ENCODE measurements at places on chromosomes 2 and 18. TPM values are rescaled to one million over a fixed set of nuclear protein-coding genes. Genes with fewer than 3 reads are reported as not detected.

Gene RFTN2
- 9.9 TPM for total RNA-seq

DNA sequence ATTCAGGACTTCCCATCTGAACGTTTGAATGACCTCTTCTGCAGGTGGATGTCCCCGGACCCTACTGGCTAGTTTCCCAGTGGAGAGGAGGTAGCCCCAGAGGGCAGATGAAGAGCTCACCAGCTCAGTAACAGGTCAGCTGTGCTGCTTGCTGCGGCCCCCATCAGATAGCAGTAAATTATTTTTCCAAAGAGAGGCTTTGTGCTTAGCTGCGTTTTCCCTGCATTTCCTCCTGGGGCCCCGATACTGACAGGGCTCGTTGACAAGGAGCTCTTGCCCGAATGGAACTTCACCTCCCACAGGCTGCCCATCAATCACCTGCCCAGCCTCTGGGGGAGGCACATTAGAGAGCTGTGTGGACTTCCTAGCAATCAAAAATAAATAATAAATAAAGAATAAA is 185.8 kb downstream of the DOK6 start:
- H3K27me3 ChIP-seq = no peaks in the 10 kb centered on the region
- no peak for DNase-seq
- no peaks in the 10 kb centered on the region for H3K36me3 ChIP-seq
- H3K4me3 ChIP-seq = no peak overlapping the region

GRCh38 chr2:99975386-99975785 is 167.0 kb downstream of the AFF3 start:
- no peak overlapping the region for H3K4me3 ChIP-seq
- no peaks in the 10 kb centered on the region for H3K36me3 ChIP-seq
- peaks cover 20% of the 10 kb centered on the region for H3K4me1 ChIP-seq
- H3K27me3 ChIP-seq = peaks cover 73% of the 10 kb centered on the region
- DNase-seq = no peak

DNA sequence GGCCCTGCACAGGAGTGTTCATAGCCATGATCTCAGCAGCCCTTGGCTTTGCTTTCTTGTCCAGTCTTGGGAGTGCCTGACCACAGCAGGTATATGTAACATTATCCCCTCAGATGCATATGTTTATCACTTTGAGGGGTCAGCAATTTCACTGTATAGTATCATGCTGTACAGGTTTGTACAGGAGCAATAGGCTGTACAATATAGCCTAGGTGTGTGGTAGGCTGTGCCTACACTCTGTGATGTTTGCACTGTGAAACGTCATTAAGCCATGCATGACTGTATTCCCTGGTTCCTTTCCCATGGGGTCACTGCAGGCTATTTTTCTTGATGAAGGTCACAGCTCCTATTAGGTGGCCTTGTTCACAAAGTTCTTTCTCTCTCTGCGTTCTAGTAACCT is 4.7 kb upstream of the IL36G start:
- DNase-seq = no peak
- no peak overlapping the region for H3K4me3 ChIP-seq
- H3K27me3 ChIP-seq = peaks cover 73% of the 10 kb centered on the region
- H3K36me3 ChIP-seq = no peaks in the 10 kb centered on the region

- no peaks in the 10 kb centered on the region for H3K27me3 ChIP-seq
- H3K4me1 ChIP-seq = no peaks in the 10 kb centered on the region
- no peaks in the 10 kb centered on the region for H3K36me3 ChIP-seq
- DNase-seq = no peak
- no peak overlapping the region for H3K27ac ChIP-seq
These were observed 108.3 kb upstream of the MAPRE2 start for GRCh38 chr18:34932792-34933466.
